ENCODE measurements at places on chromosomes 13 and 19.

DNA sequence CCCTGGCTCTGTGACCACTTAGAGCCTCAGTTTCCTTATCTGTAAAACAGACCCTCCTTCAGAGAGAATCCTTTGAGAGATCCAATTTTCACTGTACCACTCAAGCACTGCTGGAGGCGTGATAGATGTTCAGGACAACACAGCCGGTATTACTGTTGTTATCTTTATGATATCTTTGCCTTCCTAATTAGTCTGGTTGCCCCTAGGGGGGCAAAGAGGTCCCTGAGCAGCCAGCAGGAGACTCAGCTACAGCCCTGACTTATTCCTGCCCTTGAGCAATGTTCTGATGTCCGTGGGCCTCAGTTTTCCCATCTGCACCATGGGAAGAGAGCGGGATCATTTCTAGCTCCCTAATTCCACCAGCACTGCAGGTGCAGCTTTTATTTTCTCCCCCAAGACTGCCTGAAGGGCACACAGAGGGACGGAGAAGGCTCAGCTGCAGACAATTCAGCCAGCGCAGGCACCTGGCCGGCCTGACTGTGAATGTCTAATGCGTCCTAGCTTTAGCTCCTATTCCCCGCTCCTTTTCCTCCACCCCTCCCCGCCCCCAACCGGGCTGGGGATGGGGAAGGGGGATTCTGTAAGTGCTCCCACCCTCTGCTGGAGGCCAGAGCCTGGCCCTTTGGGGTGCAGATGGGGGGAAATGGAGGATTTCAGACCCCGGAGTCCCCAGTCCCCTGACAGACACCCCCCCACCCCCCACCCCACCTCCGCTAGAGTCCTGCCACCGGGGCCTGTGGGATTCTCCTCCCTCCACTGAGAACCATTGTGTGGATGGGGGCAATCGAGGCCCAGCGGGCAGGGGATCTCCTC lies 16.2 kb downstream of the TLE5 start:
- no peak for DNase-seq

GRCh38 chr13:89865164-89866064 lies 1482.1 kb upstream of the MIR17HG start:
- DNase-seq: no peak

DNA sequence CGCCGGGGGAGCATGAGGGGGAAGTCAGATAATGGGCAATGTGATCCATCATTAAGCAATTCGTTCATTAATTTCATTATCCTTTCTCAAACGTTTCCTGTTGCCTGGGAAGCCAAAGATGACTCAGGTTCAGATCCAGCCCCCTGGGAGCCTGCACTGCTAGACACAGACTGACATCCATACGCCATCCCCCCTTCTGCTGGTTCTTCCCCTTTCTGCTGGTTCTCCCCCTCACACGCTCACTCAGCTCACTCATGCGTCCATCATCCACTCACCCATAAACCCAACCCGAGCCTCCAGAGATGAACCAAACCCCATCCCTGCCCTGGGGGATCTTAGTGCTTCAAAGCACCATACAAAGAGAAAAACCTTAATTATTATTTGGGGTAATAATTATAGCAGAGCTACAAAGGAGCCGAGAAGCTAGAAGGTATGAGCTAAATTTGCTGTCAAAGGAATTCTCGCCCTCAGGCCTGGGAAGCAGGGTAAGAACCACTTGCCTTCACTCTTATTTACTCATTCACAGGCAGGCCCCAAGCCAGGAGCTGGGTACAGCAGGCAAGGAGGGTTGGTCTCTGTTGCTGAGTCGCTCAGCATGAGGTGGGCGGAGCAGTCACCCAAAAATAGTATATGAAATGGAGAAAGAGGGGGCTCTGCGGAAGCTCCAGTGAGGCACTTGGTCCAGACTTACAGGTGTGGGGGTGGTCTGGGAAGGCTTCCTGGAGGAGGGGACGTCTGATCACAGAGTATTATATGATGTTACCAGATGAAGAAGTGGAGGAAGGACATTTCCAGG lies 7.0 kb upstream of the ZNF444 start:
- DNase-seq: no peak

DNA sequence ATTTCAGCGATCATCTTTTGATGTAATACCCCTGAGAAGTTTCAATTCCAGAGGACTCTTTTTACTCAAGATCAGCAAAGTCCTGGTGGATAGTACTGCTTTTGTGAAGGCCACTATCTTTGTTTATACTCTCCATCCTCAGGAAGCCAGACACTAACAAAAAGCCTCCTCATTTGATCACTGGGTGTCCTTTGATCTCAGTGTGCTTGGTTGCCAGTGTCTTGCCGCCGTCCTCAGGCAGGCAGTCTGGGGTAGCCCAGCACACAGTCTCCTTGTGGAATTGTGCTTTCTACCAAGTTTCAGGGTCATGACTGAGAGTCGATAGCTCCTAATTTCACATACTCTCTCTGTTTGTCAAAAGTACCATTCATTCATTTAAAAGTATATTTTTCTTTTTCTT lies 762.2 kb downstream of the EFNB2 start:
- no peak for DNase-seq

DNA sequence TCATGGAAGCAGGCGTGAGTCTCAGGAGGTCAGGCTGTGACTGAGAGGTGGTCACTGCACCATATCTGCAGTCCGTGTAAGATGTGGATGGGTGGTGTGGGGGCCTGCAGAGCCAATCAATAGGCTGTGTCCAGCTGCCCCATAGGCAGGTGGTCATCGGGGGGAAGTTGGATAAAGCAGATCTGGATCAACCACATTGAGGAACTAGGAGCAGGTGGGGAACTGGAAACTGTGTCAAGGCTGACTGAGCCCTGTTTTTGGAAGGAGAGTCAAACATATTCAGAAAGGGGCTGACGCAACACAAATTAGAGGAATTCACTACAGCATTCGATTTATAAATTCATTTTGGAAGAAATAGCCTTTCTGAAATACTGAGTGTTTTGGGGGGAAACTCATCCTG lies 15.0 kb downstream of the CLEC4M start:
- no peak for DNase-seq

DNA sequence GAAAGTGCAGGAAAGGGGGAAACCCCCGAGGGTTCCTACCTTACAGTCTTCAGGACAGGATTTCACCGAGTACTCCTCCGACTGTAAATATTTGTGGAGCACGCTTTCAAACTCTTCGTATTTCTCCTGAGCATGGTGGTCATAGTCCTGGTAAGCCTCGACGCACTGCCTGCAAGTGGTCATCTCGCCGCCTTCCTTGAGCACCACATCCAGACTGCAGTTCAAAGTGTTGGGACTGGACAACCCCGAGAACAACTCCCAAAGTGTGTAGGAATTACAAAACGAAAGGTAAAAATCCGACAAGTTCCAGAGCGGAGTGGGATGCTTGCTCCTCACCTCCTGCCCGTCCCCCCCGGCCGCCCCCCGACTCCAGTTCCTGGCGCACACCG lies 349.7 kb downstream of the LIG4 start:
- no peak for DNase-seq

DNA sequence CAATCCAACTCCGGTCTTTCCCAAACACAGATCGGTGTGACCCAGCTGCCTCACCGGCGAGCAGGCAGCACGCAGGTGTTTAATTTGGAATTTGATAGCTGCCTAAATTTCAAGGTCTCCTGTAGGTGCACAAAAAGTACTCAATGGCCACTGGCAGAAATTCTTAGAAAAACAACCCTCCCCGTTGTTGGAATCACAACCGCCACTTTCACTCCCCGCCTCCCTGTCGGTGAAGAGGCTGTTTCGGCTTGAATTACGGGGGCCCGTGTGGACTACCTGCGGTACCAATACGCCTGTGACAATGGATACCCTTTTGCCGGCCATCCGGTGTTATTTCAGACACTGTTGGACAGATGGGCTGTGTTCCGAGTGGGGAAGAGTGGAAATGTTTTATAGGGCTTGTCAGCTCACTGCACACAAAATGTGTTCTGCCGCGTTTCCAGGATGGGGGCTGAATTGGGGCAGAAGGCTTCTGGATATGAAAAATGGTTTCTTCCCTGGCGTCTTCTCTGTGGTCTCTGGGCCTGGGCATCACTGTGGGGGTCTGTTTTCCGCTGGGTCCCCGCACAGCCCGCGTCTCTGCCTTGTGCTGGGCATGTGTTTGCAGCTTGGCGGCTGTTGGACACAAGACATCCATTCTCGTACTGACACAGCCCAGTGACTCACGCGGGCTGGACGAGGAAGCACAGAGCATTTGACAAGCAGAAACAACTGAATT lies 45.4 kb downstream of the ZIC5 start:
- DNase-seq: no peak

GRCh38 chr13:55705971-55706370 lies 1434.7 kb upstream of the PRR20A start:
- DNase-seq: no peak

DNA sequence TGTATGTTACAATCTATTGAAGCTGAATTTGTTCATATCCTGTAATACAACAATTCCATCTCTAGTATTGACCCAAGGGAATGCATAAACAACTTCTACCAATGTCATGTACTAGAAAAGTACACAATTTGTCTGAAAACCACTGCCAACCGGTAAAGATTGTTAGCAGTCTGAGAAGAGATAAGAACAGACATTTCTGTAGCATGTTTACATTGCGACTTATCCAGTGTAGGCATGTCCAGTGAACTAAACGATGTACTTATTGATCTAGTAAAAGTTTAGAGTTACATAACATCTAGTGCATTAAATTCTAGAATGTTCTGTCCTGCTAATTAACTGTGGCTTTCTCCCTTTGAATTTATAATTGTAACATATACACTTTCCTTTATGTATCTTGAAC lies 425.9 kb downstream of the SLITRK6 start:
- DNase-seq: no peak

GRCh38 chr19:3150739-3151329 lies 15.0 kb downstream of the GNA15 start:
- no peak for DNase-seq

DNA sequence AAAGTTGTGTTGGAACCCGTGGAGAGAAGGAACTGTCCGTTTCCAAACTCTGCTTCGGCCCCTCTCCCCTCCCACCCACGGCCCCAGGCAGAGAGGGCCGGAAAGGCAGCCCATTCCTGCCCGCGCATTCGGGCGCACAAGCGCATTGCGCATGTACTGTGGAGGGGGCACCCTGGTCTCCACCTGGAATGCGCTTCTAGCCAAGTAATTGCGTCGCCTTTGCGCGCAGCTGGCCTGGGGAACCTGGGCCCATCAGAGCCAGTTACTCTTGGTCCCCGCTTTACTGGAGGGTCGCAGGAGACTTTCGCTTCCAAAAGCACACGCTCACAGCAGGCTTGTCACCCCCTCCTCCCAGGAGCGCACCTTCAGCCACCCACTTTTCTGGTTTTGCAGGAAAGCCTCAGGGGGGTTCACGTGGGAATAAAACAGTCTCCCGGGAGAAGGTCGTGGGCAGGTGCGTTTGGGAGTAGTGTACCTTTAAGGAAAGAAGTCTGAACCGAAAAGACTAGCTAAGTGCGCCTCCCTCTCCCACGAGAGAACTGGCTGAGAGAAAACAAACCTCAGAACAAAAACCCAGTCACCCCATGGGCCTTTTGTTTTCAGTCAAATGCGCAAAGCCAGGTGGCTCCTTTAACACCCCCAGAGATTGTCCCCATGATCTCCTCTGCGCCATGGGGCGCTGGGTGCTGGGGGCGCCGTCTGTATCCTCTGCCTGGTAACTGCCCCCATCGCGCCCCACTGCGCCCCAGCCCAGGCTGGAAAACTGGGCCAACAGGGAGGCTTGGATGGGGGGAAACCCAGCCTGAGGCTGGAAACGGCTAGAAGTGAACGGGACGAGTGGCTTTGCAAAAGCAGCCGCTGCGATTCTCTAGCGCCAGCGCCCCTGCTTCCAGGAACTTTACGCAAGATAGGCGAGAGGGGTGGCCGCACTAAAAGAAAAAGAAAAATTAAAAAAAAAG lies 28.5 kb downstream of the GSX1 start:
- no peak for DNase-seq

DNA sequence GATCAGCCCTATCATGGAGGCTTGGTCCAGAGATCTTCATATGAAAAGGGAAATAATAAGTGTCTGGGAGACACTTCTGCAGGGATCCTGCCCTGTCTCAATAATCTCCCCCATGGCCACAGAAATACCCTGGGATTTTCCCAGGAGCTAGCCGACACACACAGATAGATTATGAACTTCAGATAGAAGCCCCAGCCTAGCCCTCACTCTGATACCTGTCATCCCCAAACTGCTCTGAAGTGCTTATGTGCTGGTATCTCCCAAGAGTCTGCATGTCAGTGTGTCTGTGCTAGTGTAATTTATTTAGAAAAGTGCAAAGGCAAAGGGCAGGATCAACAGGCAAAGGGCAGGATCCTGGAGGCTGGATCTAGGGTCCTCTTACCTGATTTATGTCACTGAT lies 38.7 kb upstream of the ZNF766 start:
- DNase-seq: no peak

- DNase-seq: no peak
Measured at GRCh38 chr13:65854431-65854830, 1375.7 kb downstream of the PCDH9 start.

- DNase-seq: no peak
Measured at GRCh38 chr19:39946532-39946931, 12.1 kb upstream of the FCGBP start.

DNA sequence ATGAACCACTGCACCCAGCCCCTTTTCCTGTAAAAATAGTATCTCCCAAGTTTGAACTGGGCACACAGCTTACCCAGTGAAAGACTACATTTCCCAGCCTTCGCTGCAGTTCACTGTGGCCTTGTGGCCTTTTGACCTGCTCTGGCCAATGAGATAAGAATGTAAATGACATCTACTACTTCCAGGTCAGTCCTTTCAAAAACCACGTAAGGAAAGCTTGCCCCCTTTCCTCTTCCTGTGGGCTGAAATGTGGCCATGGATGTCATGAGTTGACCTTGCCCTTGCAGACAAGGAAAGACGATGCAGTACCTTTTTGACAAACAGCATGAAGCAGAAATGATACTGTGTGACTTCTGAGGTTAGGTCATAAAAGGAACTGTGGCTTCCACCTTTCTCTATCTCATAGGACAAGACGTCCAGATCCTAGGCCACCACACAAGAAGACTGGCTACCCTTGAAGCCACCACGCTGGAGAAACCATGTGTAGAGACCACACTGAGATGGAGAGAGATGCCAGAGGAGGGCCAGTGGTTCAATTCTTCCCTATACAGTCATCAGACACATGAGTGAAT lies 19.9 kb downstream of the ACER1 start:
- DNase-seq: no peak

DNA sequence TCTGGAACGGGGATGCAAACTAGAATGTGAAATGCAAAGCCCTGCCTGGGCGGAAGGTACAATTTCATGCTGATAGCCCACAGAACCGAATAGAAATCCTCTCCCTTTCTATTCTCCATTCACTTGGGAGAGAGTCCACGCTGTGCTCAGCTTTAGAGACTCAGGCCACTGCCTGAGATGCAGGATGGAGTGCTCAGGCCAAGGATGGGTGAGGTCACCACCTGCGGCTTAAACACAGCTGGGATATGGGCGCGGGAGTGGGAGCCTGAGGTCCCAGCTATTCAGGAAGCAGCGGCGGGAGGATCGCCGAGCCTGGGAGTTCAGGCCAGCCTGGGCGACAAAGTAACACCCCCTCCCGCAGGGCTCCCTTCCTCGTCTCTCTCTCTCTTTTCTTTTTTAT lies 446 bp upstream of the ZNF83 start:
- DNase-seq: no peak

- no peak for DNase-seq
Measured at GRCh38 chr19:5580161-5580571, 12.4 kb upstream of the TINCR start.
